Mammary epithelial cell (primary cell): ENCODE measurements at places on chromosomes 3 and 15. TPM values are rescaled to one million over a fixed set of nuclear protein-coding genes. Genes with fewer than 3 reads are reported as not detected.

KCNMB3 gene
- total RNA-seq, result 0.69 and 1.2 TPM in 2 replicates

ABCF3 gene
- total RNA-seq, result 50.8 TPM

TMEM207 gene
- not detected for total RNA-seq

SFMBT1 gene
- total RNA-seq, result 8.7 and 8.8 TPM in 2 replicates

ITIH1 gene
- not detected in 2 replicates for total RNA-seq

SEC22A gene
- 41.2 TPM for total RNA-seq

LRRC28 gene
- total RNA-seq, result 22.5 and 25.0 TPM in 2 replicates

ADGRG7 gene
- total RNA-seq, result 0.17 TPM

QARS1 gene
- total RNA-seq, result 355 TPM

LMAN1L gene
- total RNA-seq, result 0.14 TPM in 1 of 2 replicates, not detected in the other

MAGEL2 gene
- total RNA-seq, result not detected in 2 replicates

FOXB1 gene
- total RNA-seq, result not detected

MAP6D1 gene
- total RNA-seq, result 4.0 TPM

VIPR1 gene
- 4.7 and 7.1 TPM in 2 replicates for total RNA-seq

UBE3A gene
- 98.9 TPM for total RNA-seq

GABPB1 gene
- total RNA-seq, result 38.7 TPM

TMED3 gene
- 99.0 TPM for total RNA-seq

RTP3 gene
- not detected for total RNA-seq

SV2B gene
- 0.33 TPM for total RNA-seq

STRA6 gene
- total RNA-seq, result 0.17 TPM

ACTC1 gene
- not detected for total RNA-seq
